Stimulated activated CD4-positive, alpha-beta T cell treated with anti-CD3 and anti-CD28 coated beads, Interleukin-1b, Interleukin-23, amount 100 ng/mL, for 1 hour (primary cell): ENCODE measurements at places on chromosomes 3 and 15.

GRCh38 chr15:92591275-92591674 lies 64.3 kb downstream of the FAM174B start:
- no peak for DNase-seq

DNA sequence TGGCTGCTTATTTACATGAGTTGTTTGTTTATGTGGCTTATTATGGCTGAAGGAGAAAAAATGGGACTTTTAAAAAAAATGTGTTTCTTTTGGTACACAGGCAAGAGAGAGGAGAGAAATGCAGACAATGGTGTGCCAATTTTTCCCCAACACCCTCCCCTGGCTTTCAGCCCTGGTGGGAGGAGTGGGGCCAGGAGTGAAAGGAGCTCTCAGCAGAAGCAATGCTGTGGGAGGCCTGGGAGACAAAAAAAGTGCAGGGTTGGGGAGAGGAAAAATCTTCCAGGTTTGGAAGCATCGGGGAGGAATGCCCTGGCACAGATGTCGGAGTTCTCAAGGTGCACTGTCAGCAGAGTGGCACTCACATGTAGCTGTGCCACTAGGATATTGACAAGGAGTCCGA lies 117.7 kb upstream of the FOXB1 start:
- no peak for DNase-seq

GRCh38 chr3:149657321-149657925 lies 402 bp downstream of the WWTR1 start:
- DNase-seq, result no peak

DNA sequence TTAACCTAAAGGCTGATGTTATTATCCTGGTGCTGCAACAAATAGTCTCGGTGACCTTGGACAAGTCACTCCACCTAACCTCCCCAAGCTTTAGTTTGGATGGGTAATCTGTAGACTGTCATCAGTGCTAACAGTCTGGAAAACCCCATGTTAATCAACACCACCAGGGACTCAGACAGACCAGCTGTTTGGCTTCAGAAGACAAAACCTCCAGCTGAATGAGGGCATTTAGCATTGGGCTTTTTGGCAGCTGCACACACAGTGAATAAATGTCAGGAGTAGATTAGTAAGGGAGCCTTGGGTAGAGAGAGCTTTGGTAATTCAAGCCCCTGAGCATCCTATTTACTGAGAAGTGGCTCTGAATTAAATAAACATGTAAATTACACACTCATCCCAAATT lies 24.9 kb upstream of the C3orf80 start:
- DNase-seq, result no peak

DNA sequence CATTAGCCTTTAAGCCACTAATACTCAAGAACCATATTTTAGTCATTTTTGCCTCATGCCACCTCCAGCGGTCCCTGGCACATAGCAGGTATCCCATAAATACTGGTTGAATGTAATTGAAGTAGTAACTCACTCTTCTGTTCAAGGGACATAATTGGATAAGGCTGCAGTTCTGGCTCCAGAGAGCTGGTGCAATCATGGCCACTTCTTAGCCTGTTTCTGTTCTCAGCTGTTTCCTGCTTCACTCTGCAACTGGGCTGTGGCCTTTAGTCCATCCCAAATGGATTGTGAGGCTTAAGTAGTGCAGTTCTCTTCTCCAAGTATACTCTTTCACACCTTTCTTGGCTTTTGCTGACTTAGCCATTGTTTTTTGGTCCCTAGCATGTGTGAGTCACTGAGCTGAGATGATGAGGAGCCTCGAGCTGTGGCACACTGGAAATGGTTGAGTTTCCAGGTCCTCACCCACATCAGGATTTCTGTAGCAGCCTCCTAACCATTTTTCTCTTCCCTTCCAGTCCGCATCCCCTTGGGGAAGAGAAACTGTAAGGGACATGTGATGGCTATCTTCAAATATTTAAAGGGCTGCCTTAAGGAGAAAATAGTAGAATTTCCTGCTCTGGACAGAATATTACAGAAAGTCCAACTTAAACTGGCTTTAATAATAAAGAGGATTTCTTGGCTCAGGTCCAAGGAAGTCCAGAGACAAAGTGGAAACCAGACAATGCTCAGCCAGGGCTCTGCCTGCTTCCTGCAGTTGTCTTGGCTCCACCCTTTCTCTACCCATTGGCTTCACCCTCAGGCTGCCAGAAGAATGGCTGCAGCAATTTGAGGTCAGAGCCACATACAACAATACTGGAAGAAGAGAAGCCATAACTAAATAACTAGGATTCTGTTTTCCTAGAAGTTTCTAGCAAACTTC lies 305.4 kb upstream of the ROPN1 start:
- no peak for DNase-seq
